ENCODE measurements at places on chromosomes 1 and 21. TPM values are rescaled to one million over a fixed set of nuclear protein-coding genes. Genes with fewer than 3 reads are reported as not detected.

The TTC39A gene
- total RNA-seq, result 0.95 TPM

The IL19 gene
- not detected for total RNA-seq

The TNFSF18 gene
- 0.33 TPM for total RNA-seq

The PPIAL4G gene
- 0.08 TPM for total RNA-seq

The CYP4A22 gene
- total RNA-seq, result not detected

The MFSD2A gene
- 1.6 TPM for total RNA-seq

The RAVER2 gene
- total RNA-seq, result 11.9 TPM

DNA sequence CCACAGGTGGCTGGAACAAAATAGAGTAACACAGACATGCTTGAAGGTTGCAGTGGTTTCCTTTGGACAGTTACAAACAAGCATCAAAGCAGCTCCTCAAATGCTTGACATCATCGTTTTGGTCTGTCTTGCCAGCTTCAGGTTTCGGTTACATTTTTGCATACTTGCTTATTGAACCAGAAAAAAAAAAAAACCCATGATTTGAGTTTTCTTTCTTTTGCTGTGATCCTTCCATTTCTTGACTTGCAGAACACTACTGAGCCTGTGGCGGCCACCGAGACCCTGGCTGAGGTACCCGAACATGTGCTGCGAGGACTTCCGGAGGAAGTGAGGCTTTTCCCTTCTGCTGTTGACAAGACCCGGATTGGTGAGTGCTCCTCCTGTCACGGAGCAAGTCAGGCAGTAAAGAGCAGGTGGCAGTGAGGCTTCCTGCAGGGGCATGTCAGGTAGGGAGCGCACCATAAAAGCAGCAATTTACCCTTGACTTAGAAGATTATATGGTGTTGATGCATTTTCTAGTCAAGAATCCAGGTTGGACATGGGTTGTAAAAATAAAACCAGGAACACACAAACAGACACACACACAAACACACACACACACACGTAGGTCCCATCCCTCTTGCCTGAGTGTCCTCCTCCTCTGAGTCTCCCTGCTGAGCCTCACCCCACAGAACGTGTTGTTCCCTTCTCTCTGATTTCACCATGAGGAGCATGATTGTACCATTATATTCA is 30.9 kb downstream of the PRDM2 start:
- no peak for DNase-seq
- no peak overlapping the region for H3K27ac ChIP-seq
- H3K4me3 ChIP-seq, result no peak overlapping the region
- H3K36me3 ChIP-seq, result no peaks in the 10 kb centered on the region
- H3K4me1 ChIP-seq, result peaks cover 4% of the 10 kb centered on the region
- H3K27me3 ChIP-seq, result peaks cover 2% of the 10 kb centered on the region

DNA sequence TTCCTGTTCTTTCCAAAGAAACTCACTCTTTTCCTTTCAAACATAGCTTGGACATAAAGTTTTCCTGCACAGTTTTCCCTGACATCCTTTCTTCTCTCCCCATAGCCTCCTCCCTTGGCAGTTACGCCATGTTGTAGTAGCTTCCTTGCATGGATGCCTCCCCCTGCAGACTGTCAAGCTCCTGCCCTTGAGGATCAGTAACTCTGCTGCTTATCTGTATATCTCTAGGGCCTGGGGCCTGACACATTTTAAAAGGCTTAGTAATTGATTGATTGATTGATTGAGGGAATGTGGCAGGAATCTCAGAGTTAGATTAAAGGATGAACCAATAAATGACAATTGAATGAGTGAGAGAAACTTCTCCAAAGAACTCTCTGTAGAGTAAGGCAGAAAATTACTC is 143.7 kb downstream of the NEK7 start:
- no peak overlapping the region for H3K27ac ChIP-seq
- no peak overlapping the region for H3K4me3 ChIP-seq
- H3K4me1 ChIP-seq, result peaks cover 4% of the 10 kb centered on the region
- H3K27me3 ChIP-seq, result peaks cover 4% of the 10 kb centered on the region

DNA sequence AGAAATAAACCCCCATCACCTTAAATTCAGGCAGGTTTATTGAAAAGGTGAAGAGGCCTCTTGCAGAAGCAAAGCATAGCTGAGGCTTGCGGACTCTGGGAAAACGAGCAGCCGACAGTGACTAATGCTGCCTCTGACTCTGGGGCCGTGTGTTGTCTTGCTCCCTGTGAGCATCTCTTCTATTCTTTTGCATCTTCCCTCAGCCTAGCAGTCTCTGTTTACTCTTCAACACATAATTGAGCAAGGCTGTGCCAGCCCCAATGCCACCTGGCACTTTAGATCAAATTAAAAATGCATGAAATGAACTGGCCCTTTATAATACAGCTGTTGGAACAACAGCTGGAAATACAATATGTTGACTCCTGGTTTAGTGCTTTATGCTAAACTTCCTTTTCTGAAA is 18.4 kb upstream of the REG4 start:
- no peak overlapping the region for H3K4me3 ChIP-seq
- H3K4me1 ChIP-seq, result no peaks in the 10 kb centered on the region
- DNase-seq, result no peak
- no peak overlapping the region for H3K27ac ChIP-seq

- peaks cover 7% of the 10 kb centered on the region for H3K4me1 ChIP-seq
- no peaks in the 10 kb centered on the region for H3K36me3 ChIP-seq
- no peaks in the 10 kb centered on the region for H3K27me3 ChIP-seq
- no peak for DNase-seq
- no peak overlapping the region for H3K4me3 ChIP-seq
- H3K27ac ChIP-seq, result no peak overlapping the region
These were observed 298.2 kb upstream of the LRRC7 start for GRCh38 chr1:69269491-69269890.

- H3K27me3 ChIP-seq, result no peaks in the 10 kb centered on the region
- no peak overlapping the region for H3K4me3 ChIP-seq
- no peaks in the 10 kb centered on the region for H3K36me3 ChIP-seq
- H3K4me1 ChIP-seq, result no peaks in the 10 kb centered on the region
These were observed 595.6 kb upstream of the PKN2 start for GRCh38 chr1:88088481-88088880.

DNA sequence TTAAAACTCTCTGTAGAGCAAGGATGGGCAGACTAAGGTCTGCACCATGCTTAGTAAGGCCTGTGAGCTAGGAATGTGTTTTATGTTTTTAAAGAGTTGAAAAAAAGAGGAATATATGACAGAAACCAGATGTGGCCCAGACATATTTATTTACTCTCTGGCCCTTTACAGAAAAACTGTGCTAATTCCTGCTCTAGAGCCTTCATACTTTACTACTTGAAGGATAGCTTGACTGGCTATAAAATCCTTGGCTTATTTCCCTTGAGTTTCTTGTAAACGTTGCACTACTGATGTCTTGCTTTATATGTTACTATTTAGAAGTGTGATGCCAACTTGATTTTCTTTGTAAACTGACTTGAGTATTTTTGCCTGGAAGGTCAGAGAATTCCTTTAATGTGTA is 33.5 kb downstream of the CTBS start:
- no peak overlapping the region for H3K4me3 ChIP-seq
- DNase-seq, result no peak
- H3K27me3 ChIP-seq, result peaks cover 1% of the 10 kb centered on the region
- H3K4me1 ChIP-seq, result no peaks in the 10 kb centered on the region
- H3K36me3 ChIP-seq, result no peaks in the 10 kb centered on the region

DNA sequence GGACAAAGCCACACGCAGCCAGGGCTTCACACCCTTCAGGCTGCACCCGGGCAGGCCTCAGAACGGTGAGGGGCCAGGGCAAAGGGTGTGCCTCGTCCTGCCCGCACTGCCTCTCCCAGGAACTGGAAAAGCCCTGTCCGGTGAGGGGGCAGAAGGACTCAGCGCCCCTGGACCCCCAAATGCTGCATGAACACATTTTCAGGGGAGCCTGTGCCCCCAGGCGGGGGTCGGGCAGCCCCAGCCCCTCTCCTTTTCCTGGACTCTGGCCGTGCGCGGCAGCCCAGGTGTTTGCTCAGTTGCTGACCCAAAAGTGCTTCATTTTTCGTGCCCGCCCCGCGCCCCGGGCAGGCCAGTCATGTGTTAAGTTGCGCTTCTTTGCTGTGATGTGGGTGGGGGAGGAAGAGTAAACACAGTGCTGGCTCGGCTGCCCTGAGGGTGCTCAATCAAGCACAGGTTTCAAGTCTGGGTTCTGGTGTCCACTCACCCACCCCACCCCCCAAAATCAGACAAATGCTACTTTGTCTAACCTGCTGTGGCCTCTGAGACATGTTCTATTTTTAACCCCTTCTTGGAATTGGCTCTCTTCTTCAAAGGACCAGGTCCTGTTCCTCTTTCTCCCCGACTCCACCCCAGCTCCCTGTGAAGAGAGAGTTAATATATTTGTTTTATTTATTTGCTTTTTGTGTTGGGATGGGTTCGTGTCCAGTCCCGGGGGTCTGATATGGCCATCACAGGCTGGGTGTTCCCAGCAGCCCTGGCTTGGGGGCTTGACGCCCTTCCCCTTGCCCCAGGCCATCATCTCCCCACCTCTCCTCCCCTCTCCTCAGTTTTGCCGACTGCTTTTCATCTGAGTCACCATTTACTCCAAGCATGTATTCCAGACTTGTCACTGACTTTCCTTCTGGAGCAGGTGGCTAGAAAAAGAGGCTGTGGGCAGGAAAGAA is 8.1 kb downstream of the PSRC1 start:
- H3K36me3 ChIP-seq, result peaks cover 4% of the 10 kb centered on the region
- H3K4me3 ChIP-seq, result no peak overlapping the region
- peaks cover 9% of the 10 kb centered on the region for H3K27me3 ChIP-seq
- H3K4me1 ChIP-seq, result peaks cover 25% of the 10 kb centered on the region
- H3K27ac ChIP-seq, result no peak overlapping the region

DNA sequence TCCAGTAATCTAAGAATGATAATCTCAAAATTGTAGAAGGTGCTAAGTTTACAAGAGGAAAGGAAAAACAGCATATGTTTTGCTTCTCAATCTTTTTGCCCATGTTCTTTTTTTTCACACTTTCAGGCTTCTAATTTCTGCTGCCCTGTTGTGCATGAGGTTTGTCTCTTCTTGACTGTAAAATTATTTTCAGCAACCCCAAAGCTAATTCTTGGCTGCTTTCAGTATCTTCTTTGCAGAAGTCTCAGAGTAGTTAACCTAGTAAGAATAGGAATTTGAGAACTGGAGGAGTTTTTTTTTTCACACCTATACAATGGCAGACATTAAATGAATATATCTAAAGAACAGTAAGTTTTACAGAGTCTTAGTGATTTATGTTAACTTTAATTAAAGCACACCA is 26.4 kb downstream of the DENND2D start:
- peaks cover 6% of the 10 kb centered on the region for H3K4me1 ChIP-seq
- H3K36me3 ChIP-seq, result peaks cover 31% of the 10 kb centered on the region
- no peak for DNase-seq
- no peak overlapping the region for H3K27ac ChIP-seq
- no peaks in the 10 kb centered on the region for H3K27me3 ChIP-seq
- H3K4me3 ChIP-seq, result peak overlapping the region; percentile 57

DNA sequence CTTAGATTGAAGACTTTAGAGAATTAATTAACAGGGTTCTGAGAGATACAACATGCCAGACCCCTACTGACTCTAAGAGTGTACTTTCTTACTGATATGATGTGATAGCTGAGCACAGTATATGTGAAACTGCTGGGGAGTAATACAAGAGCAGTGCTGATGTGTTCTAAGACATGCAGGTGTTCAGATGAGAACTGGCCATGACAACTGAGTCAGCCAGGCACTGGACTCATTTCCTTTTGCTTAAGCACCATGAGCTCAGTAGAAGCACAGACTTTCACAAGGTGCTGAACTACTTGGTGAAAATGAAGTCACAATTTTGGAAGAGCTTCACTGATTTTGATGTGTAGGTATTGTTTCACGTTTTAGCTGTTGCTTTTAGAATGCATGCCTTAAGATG is 15.9 kb upstream of the POGZ start:
- H3K4me1 ChIP-seq, result peaks cover 8% of the 10 kb centered on the region
- H3K36me3 ChIP-seq, result no peaks in the 10 kb centered on the region
- H3K27ac ChIP-seq, result no peak overlapping the region
- H3K4me3 ChIP-seq, result no peak overlapping the region
- DNase-seq, result no peak
- H3K27me3 ChIP-seq, result no peaks in the 10 kb centered on the region

DNA sequence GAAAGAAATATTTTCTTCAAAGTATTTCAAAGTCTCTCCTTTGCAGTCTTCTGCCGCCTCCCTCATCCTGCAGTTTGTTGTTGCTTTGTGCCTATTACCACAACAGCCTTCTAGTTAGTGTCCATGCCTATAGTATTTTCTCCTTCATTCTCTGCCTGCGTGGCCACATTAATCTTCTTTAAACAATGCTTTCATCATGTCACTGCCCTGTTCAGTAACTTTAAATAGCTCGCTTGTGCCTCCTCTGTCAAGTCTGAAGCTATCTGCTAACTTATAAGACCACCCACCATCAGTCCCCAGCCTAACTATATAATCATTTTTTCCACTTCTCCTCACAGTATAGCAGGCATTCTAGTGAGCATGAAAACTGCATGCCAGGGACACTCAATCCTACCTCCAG is 290.3 kb downstream of the PDE4B start:
- H3K4me3 ChIP-seq, result no peak overlapping the region
- H3K36me3 ChIP-seq, result no peaks in the 10 kb centered on the region
- no peak overlapping the region for H3K27ac ChIP-seq
- no peaks in the 10 kb centered on the region for H3K4me1 ChIP-seq
- no peak for DNase-seq

- H3K27me3 ChIP-seq, result peaks cover 8% of the 10 kb centered on the region
- H3K27ac ChIP-seq, result no peak overlapping the region
- H3K4me1 ChIP-seq, result peaks cover 27% of the 10 kb centered on the region
- no peak overlapping the region for H3K4me3 ChIP-seq
These were observed 6.3 kb upstream of the CD247 start for GRCh38 chr1:167524651-167525050.

DNA sequence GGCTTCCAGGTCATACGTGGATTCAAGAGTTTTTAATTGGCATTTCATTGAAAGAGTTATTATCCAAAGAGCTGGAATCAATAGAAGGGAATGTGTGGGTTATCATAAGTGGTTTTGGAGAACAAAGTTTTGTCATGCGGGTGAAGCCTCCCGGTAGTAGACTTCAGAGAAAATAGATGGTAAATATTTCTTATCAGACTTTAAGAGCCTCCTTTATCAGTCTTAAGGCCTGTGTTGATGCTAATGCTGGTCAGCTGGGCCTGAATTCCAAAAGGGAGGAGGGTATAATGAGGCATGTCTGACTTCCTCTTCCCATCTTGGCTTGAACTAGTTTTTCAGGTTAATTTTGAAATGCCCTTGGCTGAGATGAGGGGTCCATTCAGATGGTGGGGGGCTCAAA is 89.7 kb downstream of the ITSN1 start:
- no peak overlapping the region for H3K4me3 ChIP-seq
- no peak for DNase-seq
- H3K27ac ChIP-seq, result no peak overlapping the region
- peaks cover 2% of the 10 kb centered on the region for H3K36me3 ChIP-seq
- H3K27me3 ChIP-seq, result peaks cover 2% of the 10 kb centered on the region
- peaks cover 41% of the 10 kb centered on the region for H3K4me1 ChIP-seq

DNA sequence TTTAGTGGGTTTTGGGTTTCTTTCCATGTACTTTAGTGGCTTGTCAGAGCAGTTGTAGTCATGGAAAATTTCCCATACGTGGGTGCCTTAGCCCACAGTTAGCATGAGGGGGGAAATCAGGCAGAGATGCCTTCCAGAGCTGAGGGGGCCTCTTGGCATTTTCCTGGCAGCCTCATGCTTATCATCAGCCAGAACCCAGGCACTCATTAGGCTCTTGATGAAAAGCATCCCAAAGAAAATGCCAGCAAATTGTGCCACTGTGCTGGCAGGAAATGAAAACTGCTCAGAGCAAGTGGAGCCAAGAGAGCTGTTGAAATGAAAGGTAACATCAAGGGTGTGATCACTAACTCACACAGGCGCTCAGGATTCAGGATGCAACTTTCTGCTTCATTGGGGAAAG is 128.0 kb downstream of the TNNI3K start:
- H3K4me3 ChIP-seq, result no peak overlapping the region
- no peaks in the 10 kb centered on the region for H3K36me3 ChIP-seq
- no peaks in the 10 kb centered on the region for H3K27me3 ChIP-seq
- no peak for DNase-seq

GRCh38 chr1:205235951-205236350 is 8.2 kb downstream of the TMCC2 start:
- peaks cover 4% of the 10 kb centered on the region for H3K27me3 ChIP-seq
- no peak for DNase-seq
- H3K4me1 ChIP-seq, result peaks cover 35% of the 10 kb centered on the region
- H3K27ac ChIP-seq, result no peak overlapping the region

All from endothelial cell (in vitro differentiated cells).